Peyer's patch (tissue), 4 donors: ENCODE measurements at places on chromosomes 5 and 9. TPM values are rescaled to one million over a fixed set of nuclear protein-coding genes. Genes with fewer than 3 reads are reported as not detected.

DNA sequence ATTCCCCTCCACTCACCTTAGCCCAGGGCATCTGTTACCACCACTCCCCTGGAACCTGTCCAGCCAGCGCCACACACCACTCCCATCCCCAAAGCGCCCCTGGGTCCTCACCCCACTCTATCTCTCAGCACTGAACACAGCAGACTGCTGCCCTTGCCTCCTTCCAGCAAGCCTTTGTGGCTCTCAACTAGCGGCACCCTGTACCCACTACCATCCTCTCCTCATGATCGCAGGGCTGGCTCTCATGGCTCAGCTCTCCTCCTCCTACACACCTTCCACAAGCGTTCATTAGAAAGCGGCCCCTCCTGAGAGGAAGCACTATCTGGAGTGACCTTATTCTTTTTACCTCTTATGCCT, 13.3 kb upstream of the BASP1 start:
- no peak for DNase-seq

- peak; percentile 59 for DNase-seq
Observed at GRCh38 chr5:131224387-131225201, 39.3 kb upstream of the CDC42SE2 start.

DNA sequence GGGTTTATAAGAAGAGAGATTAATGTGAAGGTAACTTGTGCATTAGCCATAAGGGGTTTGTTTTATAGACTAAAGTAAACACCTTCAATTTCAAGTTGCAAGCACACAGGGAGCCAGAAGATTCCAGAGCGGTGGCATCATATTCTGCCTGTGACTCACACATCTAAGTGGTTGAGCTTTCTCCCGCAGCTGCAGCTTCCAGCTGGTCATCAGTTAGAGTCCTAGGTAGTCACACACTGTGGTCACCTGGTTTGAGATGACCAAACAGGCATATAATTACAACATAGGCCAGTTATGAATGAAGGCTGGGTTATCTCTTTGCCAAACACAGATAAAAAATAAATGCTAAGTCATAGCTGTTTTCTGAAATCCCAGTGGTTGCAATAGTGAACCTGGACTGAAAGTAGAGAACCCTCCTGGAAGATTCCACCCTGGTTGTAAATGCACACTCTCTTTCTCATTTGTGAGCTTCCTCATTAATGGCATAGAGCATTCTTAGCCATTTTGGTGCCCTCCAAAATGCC, 171.3 kb downstream of the GDNF start:
- peak; percentile 68 for DNase-seq

- DNase-seq = no peak
Observed at GRCh38 chr5:41503310-41503709, 7.1 kb downstream of the PLCXD3 start.

DNA sequence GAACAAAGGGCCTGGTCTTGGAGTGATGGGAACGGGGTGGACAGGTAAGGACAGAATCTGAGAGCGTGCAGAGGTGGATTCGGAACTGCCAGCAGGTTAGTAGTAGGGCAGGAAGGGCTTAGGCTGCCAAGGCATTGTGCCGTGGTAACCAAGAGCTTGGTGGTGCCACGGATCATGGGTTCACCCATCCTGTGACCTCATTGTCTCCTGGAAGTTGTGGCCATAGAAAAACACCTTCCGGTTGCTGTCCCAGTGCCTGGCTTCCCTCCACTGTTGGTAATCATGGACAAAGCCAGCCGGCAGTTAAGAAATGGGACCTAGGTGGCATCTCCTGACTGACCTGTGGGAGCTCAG, 42.5 kb upstream of the CFAP157 start:
- DNase-seq = no peak

DNA sequence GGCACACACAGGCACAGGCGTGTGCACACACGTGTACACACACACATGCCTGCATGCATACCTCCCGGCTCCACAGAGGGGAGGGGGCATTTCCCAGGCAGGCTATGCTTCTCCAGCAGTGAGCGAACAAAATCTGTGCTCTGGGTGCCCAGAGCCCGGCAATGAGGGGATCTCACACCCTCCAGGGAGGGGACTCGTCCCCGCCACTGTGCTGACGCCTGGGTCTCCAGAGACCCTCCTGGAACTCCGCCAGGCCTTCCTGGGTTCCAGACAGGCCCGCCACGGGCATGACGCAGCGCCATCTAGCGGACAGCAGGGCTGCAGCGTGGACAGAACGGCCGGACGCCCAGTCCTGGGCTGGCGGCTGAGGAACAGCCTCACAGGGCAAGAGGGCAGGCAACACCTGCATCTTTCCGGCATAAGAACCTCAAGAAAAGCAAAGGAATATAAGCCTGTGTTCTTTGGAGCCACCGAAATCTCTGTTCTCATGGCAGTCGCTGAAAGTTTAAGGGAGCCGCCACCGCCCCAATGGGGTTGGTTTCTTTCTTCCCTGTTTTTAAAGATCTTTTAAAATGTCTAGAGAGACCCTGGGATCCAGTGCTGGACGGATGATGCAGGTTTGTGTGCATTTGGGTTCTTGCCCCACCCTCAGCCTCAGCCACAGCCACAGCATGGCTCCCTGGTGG, 135.6 kb upstream of the PPP1R26 start:
- peak; percentile 63 for DNase-seq

DNA sequence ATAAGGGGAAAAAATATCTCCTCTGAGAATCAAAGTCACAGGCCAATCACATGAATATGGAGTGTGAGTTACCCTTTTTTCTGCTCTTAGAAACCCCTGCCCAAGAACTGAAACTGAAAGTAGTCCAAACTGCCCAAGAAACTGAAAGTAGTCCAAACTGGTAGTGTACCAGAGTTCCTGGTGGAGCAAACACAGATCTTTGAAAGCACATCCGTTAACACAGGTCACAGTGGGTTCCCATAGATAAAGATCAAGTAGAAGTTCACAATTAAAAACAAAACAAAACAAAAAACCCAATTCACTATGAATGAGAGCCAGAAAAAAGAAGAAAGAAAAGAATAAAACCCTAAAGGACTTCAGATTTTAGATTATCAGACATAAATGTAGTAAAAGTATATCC, 332.4 kb upstream of the EFNA5 start:
- DNase-seq = no peak

DNA sequence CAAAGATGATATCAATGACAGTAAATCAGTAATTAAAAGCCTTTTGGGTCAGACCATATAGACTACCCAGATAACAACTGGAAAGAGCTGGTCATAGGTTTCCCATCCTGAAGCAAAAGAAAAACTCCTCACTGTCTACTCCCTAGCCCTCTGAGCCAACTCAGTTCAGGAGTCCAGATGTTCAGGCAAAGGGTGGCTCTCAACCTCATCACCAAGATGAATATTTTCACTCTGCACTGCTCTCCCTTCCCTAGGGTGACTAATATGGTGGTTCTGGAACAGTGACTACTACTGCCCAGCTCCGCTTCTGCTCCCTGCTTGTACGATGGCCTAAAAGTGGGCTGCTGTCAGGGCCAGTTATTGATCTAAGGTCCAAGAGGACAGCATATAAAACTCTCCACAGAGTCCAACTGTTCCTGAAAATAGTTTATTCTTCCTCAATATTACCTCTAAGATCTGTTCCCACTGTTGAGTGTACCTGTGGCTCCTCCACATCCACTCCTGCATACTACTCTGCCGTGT, 263.4 kb upstream of the SLC30A5 start:
- DNase-seq = no peak

GRCh38 chr5:88967633-88968585, 84.9 kb upstream of the MEF2C start:
- no peak for DNase-seq

The HAUS6 gene
- total RNA-seq = 7.2 TPM

The ARSI gene
- not detected for total RNA-seq
